ENCODE measurements at places on chromosomes 1 and 21.

DNA sequence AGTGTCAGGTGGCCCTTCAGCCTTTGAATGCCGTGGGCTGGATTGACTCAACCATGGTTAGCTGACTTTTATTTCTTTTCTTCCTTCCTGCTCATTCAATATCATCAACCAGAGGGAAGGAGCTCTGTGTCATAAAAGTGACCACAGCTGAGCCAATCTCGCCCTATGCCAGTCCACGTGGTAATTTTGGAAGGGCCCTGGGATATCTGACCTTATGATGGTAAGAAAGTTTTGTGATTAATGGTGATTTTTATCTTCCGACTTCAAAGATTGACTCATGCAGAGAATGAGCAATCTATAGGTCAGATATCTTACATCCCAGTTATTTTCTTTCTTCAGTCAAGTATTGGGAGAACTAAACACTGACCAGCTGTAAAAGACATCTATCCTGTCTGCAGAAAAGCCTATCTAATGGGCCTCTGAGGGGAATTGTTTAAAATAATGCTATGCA is 170.3 kb downstream of the ZC3H11B start:
- DNase-seq, result peak; percentile 28

GRCh38 chr1:197360068-197360467 is 92.0 kb downstream of the CRB1 start:
- no peak for DNase-seq

DNA sequence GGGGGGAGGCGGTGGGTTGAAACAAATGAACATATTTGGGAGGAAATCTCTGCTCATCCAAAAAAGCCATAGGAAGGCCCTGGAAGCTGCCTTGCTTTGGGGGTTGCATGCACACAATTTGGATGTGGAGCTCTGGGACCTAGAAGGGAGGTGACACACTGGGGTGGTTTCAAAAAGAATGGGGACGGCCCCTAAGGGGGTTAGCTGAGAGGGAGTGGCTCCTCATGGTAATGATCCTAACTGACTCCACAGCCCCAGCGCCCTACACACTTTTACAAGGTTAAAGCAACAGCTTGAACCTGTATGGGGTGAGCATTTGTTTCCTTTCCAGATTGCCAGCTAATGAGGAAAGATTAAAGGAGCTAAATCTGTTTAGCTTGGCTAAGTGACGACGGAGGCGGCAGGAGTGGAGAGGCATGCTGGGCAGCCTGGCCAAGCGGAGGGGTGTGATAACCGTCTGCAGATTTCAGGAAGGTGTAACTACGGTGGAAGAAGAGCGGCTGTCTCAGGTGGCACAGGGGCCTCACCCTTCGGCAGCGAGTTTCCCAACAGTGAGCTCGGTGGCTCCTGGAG is 107.3 kb downstream of the RNF220 start:
- no peak for DNase-seq

DNA sequence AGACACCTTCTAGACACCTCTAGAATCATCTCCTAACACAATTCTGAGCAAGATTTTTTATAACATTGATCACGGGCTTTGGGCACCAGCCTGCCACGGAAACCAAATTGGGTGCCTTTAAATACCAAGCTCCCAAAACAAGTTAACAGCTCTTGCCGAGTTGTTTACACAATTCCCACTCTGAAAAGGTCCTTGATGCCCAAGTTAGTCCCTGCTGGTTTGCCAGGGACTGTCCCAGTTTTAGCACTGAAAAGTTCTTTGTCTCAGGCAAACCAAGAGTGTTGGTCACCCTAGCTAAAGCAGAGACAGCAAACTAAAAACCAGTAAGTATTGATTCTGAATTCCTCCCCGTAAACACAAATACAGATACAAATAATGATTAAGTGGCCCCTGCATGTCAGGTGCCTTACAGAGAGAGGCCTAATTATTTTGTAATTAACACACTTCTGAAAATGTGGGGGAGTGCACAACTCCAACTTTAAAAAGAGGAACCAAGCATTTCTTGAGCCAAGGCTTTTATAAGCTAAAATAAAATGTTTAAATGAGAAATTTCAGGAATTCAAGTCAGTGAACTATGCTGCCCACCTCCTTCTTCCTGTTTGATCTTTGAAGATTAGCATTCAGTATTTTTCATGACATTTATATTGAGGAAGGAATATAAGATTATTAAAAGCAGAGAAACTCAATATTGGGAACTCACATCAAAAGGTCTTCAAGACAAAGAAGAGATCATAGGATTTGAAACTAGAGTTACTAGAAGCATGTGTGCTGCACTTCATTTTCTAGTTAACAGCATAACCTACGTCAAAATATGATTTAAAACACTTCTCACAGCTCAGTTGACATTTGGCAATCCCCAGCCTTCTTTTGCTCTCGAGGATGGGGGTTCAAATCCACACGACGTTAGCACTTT is 9.0 kb upstream of the UBE2U start:
- DNase-seq, result no peak

DNA sequence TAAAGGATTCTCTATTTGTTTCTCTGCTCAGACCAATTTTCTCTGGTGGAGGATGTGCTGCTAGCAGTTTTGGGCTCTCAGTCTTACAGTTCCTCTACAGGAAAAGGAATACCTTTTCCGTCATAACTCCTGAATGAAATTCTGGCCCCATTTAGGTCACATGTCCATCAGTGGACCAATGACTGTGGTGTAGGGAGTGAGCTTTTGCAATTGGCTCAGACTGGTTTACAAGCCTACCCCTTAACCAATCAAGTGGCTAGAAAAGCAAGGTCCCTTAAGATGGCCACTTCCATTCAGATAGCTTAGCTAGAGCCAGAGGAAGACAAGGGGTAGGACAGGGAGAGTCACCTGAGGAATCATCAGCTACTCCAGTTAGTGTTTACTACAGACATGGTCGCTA is 16.4 kb upstream of the ZNF281 start:
- no peak for DNase-seq

DNA sequence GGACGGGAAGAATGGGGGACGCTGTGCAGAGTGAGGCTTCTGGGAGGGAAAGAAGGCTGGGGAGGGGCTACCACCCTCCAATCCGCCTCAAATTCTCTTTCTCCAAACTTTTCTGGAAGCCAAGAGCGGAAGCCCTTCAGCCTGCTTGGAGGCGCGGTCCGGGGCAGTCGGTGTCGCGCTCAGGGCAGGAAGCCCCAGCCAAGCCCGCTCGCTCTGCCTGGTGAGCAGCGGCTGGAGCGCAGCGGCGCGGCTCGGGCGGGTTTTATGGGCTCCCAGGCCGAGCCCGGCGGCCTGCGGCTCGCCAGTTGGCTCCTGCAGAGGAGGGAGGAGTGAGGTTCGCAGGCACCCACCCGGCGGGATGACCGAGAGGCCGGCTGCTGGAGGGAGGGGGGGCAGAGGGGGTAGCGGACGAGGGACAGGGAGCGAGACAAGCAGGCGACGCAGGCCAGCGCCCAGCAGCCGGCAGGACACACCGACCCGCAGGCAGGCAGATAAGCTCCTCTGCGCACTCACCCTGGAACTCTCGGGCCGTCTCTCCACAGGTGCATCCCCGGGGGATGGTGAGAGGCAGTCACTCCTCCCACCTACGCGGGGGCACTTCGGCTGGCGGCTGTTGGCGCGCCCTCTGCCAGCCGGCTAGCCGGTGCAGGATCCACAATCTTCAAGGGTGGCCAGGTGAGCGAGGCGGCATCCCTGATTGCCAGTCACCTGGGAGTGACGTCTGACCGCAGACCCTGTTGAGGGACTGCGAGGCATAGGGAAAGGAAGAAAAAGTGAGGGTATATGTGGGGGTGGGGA is at the start of gene AVPR1B:
TSS of gene AVPR1B (minus strand) at position 238 of the 798 bp plus-strand sequence. CDS start 498 bp downstream, outside the sequence.
- DNase-seq, result no peak

DNA sequence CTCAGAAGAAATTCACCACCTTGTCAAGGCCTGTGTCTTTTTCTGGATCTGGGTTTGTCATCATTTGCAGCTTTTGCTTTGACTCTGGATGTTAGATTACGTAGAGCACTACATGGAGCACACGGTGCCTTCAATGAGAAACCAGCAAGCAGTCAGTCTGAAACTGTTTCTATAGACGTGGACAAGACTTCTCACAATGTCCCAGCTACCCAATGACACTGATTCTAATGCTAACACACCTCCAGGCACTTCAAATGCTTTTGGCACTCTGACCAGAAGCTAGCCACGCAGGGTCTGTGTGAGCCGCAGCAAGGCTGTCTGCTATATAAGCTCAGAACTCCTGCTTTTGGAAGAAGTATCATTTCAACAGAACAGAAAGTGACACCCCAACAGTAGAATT is 38.2 kb downstream of the ITPKB start:
- DNase-seq, result no peak

DNA sequence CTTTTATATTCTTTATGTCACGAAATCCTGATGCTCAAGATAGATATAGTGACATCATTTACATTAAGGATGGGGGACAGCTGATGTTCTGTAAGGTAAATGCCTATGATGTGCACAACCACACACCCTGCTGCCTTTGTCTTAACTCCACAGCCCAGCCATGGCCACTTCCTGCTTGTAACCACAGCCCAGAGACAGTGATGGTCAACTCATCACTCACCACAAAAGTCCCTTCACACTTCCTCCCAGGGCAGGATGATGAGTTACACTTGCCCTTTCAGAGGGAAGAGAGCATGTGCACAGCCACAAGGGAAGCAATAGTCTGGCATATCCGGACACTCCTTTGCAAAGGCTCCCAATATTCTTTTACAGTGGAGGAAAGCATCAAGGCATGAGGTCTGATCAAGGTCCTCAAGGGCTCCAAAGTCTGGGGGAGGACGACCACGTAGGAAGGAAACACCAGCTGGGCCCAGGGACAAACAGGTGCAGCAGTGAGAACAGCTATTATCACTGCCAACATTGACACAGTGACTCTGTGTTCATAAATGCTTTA is 53.8 kb downstream of the PLPP3 start:
- DNase-seq, result peak; percentile 82

DNA sequence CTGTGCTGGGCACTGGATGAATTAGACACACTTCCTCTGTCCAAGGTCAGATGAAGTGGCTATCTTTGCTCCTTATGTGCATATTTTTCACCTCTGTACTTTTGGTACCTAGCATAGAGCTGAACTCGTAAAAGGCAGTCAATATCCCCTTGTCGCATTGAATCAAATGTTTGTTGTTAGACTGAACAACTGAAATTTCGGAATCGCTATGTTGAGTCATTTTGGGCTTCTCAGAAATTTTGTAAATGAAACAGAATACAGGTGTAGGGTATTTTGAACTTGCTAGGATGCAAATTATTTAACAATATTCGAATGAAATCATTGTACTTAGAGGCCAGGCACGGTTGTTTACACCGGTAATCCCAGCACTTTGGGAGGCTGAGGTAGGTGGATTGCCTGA is 48.0 kb downstream of the PDE4B start:
- no peak for DNase-seq

GRCh38 chr1:226686440-226687425 is 52.3 kb downstream of the ITPKB start:
- no peak for DNase-seq

GRCh38 chr1:50705699-50706098 is 254.4 kb downstream of the FAF1 start:
- DNase-seq, result no peak

DNA sequence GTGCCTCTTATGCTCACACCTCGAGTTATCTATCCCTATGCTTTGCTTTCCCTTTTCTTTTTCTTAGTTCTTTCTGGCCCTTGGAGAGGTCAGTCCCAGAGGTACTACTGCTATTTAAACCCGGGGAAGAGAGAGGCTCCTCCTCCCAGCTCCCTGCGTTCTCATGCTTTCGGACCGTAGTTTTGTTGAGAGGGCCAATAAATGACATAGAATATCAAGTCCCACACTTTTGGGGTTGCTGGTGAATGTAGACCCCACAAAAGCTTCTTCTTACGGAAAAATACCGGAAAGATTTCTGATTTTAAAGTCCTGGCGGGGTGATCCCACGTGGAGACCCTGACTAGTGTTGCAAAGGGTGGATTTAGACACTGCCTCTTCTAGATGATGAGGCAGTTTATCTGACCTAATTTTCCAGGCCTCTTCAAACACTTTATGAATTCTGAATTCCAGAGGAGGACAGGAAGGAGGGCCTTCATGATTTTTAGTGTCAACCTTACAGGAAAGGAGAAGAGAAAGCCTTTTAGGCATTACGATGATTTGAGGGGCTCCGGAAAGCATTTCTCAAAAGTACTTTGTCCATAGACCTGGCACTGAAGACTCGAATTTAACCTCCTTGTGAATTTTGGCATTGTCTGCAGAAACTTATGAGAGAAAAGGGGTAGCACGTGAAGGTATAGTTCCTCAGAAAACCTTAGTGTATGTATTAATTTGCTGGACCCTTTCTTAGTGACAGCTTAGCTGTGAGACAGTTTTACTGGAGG is 694 bp downstream of the TMEM167B start:
- DNase-seq, result no peak

GRCh38 chr1:8540971-8541370 is 223.1 kb downstream of the SLC45A1 start:
- DNase-seq, result no peak

DNA sequence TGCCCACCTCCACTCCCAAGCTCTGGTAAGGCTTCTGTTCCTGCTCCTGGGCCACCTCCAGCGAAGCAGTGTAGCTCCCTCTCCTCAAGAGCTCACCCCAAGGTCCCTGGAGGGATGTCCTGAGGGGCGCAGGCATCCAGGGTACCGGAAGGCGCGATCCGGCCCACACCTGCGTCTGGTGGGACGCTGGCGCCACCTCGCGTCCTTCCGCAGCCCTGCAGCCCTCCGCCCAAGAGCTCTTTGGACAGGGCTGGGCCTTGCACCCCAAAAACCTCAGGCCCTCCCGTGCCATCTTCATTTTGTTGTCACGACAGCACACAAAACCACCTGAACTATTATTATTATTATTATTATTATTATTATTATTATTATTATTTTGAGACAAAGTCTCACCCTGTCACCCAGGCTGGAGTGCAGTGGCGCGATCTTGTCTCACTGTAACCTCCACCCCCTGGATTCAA is 49.2 kb upstream of the PAX7 start:
- no peak for DNase-seq

DNA sequence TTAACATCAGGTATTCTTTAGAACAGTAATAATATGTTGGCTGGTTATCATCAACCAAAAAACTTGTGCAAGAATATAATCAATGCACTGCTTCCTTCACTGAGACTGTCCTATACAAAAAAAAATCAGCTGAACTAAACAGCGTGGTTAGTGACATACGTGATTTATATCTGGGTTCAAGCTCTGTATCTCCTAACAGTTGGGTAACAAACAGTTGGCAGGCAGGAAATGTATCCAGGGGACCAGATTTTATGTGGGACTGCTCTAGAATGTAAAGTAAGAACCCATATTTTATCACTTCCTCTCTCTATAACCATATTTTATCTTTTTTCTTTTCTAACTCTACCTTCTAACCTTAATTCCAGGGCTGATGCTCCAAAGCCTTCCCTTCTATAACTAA is 8.0 kb downstream of the ACBD6 start:
- no peak for DNase-seq

- DNase-seq, result no peak
Observed at GRCh38 chr1:39574646-39575045, 1.9 kb downstream of the PABPC4 start.

- no peak for DNase-seq
Observed at GRCh38 chr1:206887701-206888100, 9.5 kb upstream of the IL24 start.
